ENCODE measurements at places on chromosomes 4 and X.
A peak's percentile ranks its signal among the peaks of the same experiment; 100 is the strongest.

- H3K27me3 ChIP-seq, result peaks cover 3% of the 10 kb centered on the region
- H3K36me3 ChIP-seq, result no peaks in the 10 kb centered on the region
- H3K4me1 ChIP-seq, result no peaks in the 10 kb centered on the region
- no peak overlapping the region for H3K4me3 ChIP-seq
These were observed 122.9 kb upstream of the GPC4 start for GRCh38 chrX:133538148-133538547.

DNA sequence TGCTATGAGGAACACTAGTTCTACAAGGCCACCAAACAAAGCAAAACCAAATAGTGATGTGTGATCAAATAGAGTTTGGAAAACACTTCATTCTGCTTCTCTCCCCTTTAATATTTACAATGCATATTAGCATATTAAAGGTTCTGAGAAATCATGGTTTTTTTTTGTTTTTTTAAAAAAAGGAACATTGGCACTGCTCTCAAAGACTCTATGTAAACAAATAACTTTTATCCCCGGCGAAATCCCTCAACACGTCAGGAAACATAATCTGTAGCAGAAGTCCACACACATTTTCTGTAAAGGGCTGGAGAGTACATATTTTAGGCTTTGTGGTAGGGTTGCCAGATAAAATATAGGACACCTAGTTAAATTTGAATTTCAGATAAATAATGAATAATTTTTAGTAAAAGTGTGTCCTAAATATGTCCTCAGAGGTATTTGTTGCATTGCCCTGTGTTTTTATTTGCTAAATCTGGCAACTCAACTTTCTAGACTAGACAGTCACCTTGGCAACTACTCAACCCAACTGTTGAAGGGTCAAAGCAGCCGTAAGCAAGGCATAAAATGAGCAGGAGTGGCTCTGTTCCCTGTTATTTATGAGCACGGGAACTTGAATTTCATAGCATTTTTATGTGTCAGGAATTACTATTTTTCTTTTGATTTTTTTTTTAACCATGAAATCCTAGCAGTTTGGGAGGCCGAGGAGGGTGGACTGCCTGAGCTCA, 8.6 kb downstream of the SPATA4 start:
- no peak overlapping the region for H3K4me3 ChIP-seq
- no peaks in the 10 kb centered on the region for H3K36me3 ChIP-seq
- DNase-seq, result no peak
- H3K27me3 ChIP-seq, result peaks cover 28% of the 10 kb centered on the region

DNA sequence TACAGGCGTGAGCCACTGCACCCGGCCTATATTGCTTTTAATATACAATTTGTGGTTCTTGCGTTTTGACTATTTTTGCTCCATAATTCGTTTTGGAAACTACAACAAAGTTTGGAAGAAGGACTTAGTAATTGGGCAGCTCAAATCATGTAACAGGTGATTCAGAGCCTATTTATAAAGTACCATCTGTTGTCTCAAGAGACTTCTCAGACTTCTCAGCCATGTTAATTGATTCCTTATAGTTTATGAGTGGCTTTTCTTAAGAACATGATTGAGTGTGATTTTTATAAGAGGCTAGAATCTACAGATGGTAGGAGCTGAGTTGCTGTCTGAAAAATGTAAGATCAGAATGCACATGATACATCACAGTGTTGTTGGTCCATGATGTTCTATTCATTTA, 240.2 kb downstream of the ADGRL3 start:
- no peak overlapping the region for H3K4me3 ChIP-seq
- no peaks in the 10 kb centered on the region for H3K4me1 ChIP-seq
- DNase-seq, result no peak

DNA sequence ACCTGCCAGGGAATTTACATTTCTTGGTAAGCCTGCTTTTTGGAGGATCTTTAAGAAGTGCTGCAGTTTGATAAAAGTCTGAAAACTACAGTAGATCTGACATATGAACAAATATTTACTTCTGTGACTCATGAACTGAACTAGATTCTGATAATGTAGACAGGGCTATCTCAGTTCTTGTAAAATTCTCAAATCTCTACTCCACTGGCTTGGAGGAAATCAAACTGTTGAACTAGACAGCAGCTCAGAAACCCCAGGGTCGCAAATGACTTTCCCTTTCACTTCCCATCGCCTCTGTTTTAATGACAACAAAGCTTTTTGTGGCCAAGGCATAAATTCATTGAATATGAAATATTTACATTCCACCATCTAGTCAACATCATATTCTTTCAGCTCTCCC, 15.4 kb upstream of the OCIAD1 start:
- peak; percentile 23 for DNase-seq
- peak overlapping the region; percentile 23 for H3K4me3 ChIP-seq
- peak overlapping the region; percentile 79 for H3K27ac ChIP-seq
- H3K36me3 ChIP-seq, result no peaks in the 10 kb centered on the region

GRCh38 chr4:185404031-185404430, 7.4 kb downstream of the ANKRD37 start:
- H3K36me3 ChIP-seq, result no peaks in the 10 kb centered on the region
- peaks cover under 1% of the 10 kb centered on the region for H3K4me1 ChIP-seq
- no peaks in the 10 kb centered on the region for H3K27me3 ChIP-seq
- no peak overlapping the region for H3K27ac ChIP-seq
- DNase-seq, result no peak

GRCh38 chr4:17072483-17072882, 174.0 kb upstream of the LDB2 start:
- H3K27ac ChIP-seq, result no peak overlapping the region
- H3K4me3 ChIP-seq, result no peak overlapping the region
- no peak for DNase-seq
- H3K4me1 ChIP-seq, result no peaks in the 10 kb centered on the region
- no peaks in the 10 kb centered on the region for H3K27me3 ChIP-seq

DNA sequence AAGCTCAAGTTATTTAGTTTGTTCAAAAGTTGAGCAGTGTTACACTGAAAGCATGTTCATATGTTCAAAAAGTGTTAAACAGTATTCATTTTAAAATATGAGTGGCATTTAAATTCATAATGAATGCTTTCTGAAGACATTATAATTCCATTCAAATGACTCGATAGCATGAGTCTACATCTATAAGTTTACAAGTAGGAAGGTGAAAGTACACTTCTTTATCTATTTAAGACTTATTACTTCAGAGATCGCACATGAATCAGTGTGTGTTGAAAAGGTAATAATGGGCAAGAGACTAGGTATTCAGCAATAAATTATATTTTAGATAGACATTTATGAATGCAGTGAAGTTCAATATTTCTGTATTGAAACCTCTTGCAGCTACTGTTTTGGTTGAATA, 456.1 kb downstream of the GRXCR1 start:
- no peak for DNase-seq
- H3K36me3 ChIP-seq, result no peaks in the 10 kb centered on the region
- H3K27ac ChIP-seq, result no peak overlapping the region
- H3K27me3 ChIP-seq, result no peaks in the 10 kb centered on the region
